ENCODE measurements at places on chromosomes 2 and 18. TPM values are rescaled to one million over a fixed set of nuclear protein-coding genes. Genes with fewer than 3 reads are reported as not detected.

The CXCR2 gene
- total RNA-seq: not detected

The NDC80 gene
- 20.3 TPM for total RNA-seq

- no peaks in the 10 kb centered on the region for H3K36me3 ChIP-seq
- no peaks in the 10 kb centered on the region for H3K4me1 ChIP-seq
- H3K27ac ChIP-seq: no peak overlapping the region
These were observed 33.8 kb upstream of the CYP1B1 start for GRCh38 chr2:38109732-38110181.

- H3K27ac ChIP-seq: no peak overlapping the region
- H3K36me3 ChIP-seq: no peaks in the 10 kb centered on the region
- no peak for DNase-seq
- peaks cover 18% of the 10 kb centered on the region for H3K4me1 ChIP-seq
These were observed 593 bp upstream of the SDC1 start for GRCh38 chr2:20225294-20226151.

DNA sequence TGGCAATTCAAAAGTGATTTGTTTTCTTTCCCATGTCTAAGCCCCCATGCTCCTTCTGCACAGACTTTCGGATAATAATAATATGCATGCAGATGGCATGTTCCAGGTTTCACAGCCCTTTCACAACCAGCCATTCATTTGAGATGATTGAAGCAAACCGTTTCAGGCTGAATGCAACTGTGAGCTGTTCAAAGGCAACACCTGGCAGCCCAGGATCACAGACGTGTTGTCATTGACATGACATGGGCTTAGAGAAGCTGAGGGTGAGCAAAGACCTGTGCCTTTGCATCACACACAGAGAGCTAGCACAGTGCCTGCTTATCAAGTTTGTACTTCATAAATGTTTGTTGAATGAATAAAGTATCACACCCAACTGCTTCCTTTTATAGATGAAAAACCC, 12.4 kb upstream of the ERMN start:
- no peak overlapping the region for H3K4me3 ChIP-seq
- no peak overlapping the region for H3K27ac ChIP-seq
- no peaks in the 10 kb centered on the region for H3K27me3 ChIP-seq
- H3K4me1 ChIP-seq: peaks cover under 1% of the 10 kb centered on the region
- DNase-seq: no peak
- H3K36me3 ChIP-seq: no peaks in the 10 kb centered on the region

DNA sequence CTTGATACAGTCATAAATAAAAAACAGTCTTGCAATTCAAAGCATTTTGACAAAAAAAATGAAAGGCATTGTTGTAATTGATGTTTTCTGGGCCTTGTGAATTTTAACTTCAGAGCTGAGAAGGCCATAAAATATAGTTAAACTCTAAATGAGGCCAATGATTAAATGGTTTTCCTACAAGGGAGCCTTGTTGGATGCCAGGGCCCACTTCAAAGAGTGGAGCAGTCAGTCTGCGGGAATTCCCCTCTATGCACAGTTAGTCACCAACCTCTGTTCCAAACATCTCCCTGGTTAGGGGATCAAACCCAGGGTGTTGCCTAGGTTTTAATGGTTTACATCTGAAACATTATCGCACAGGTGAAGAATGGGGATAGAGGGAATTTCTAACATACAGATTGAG, 143.4 kb downstream of the NCKAP5 start:
- no peak overlapping the region for H3K27ac ChIP-seq
- H3K36me3 ChIP-seq: no peaks in the 10 kb centered on the region
- no peaks in the 10 kb centered on the region for H3K4me1 ChIP-seq
- H3K27me3 ChIP-seq: no peaks in the 10 kb centered on the region

DNA sequence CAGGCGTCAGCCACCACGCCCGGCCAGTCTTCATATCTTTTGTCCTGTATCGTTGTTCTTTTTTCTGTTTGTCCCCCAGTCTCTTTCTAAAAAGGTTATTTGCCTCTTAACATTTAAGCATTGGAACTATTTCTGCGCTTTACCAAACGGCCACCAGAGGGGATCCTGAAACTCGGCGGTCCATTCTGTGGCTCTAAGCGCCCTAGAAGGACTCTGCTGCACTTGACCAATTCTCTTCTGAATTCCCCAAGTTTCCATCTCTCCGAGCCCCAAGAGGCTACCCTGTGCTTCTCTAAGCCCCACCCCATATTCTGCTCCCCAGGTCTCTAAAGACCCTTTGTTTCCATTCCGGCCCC, 33.1 kb upstream of the REG3G start:
- H3K4me3 ChIP-seq: no peak overlapping the region
- no peaks in the 10 kb centered on the region for H3K27me3 ChIP-seq
- no peak for DNase-seq
- no peaks in the 10 kb centered on the region for H3K4me1 ChIP-seq
- H3K36me3 ChIP-seq: no peaks in the 10 kb centered on the region
- no peak overlapping the region for H3K27ac ChIP-seq

DNA sequence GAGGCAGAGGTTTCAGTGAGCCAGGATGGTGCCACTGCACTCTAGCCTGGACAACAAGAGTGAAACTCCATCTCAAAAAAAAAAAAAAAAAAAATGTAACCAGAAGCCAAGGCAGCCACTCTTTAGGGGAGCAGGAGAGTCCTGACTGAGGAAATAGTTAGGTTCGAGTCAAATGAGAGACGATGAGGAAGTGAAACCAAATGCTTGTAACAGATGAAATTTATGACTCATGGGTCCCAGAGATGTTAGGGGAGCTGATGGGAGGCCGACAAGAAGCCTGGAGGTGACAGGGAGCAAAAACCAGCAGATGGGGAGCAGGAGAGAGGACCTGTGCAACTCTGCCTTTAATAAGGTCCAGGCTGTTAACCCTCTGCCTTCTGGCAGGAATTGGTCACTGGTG, 756.1 kb upstream of the DDX18 start:
- no peaks in the 10 kb centered on the region for H3K36me3 ChIP-seq
- no peak overlapping the region for H3K4me3 ChIP-seq
- H3K27me3 ChIP-seq: no peaks in the 10 kb centered on the region
- H3K27ac ChIP-seq: no peak overlapping the region
- no peaks in the 10 kb centered on the region for H3K4me1 ChIP-seq
- no peak for DNase-seq

DNA sequence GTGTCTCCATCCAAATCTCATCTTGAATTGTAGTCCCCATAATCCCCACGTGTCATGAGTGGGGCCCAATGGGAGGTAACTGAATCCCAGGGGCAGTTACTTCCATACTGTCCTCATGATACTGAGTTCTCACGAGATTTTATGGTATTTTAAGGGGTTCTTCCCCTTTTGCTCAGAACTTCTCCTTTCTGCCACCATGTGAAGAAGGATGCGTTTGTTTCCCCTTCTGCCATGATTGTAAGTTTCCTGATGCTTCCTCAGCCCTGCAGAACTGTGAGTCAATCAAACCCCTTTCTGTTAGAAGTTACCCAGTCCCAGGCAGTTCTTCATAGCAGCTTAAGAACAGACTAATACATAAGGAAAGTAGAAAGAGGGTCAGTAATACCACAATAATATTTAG, 480.4 kb downstream of the KCNJ3 start:
- no peaks in the 10 kb centered on the region for H3K27me3 ChIP-seq
- DNase-seq: no peak
- H3K4me1 ChIP-seq: no peaks in the 10 kb centered on the region
- H3K4me3 ChIP-seq: no peak overlapping the region

Data from CD4-positive, CD25-positive, alpha-beta regulatory T cell (primary cell).